GM23248 (cell line): ENCODE measurements at places on chromosomes 2 and 18. TPM values are rescaled to one million over a fixed set of nuclear protein-coding genes. Genes with fewer than 3 reads are reported as not detected.

Gene CYTIP
- total RNA-seq = not detected in 2 replicates

Gene FHOD3
- 10.1 and 13.5 TPM in 2 replicates for total RNA-seq

Gene CHAC2
- total RNA-seq = 4.3 and 4.6 TPM in 2 replicates

Gene GPR17
- not detected in 2 replicates for total RNA-seq

Gene METAP1D
- 3.8 and 4.1 TPM in 2 replicates for total RNA-seq

Gene HOXD10
- 17.2 and 23.5 TPM in 2 replicates for total RNA-seq

Gene PRSS56
- total RNA-seq = not detected in 2 replicates

Gene FAM110C
- total RNA-seq = not detected in 2 replicates

Gene CDH20
- total RNA-seq = not detected in 2 replicates

Gene CFAP65
- total RNA-seq = not detected in 2 replicates

Gene POTEI
- not detected in 2 replicates for total RNA-seq

Gene FSIP2
- total RNA-seq = not detected in 2 replicates

Gene DAW1
- under 0.01 and 2.1 TPM in 2 replicates for total RNA-seq

Gene POMC
- 2.5 and 5.8 TPM in 2 replicates for total RNA-seq

Gene HADHB
- 93.3 and 99.2 TPM in 2 replicates for total RNA-seq

Gene MAP2
- total RNA-seq = 1.0 and 7.6 TPM in 2 replicates

Gene IL18RAP
- not detected in 2 replicates for total RNA-seq

Gene SS18
- 125 and 131 TPM in 2 replicates for total RNA-seq

Gene TUBB8B
- not detected in 2 replicates for total RNA-seq

Gene PKDCC
- total RNA-seq = 9.9 and 12.8 TPM in 2 replicates

Gene SCTR
- total RNA-seq = not detected in 2 replicates

Gene MC5R
- not detected in 2 replicates for total RNA-seq

Gene ALPP
- not detected in 2 replicates for total RNA-seq

Gene RGPD3
- total RNA-seq = 0.13 and 0.43 TPM in 2 replicates

Gene SRD5A2
- total RNA-seq = not detected in 2 replicates

Gene TMEM169
- total RNA-seq = under 0.01 TPM in 1 of 2 replicates, not detected in the other
